ENCODE measurements at places on chromosomes 11 and 22. TPM values are rescaled to one million over a fixed set of nuclear protein-coding genes. Genes with fewer than 3 reads are reported as not detected.

GRCh38 chr22:22745225-22746060 is 101.0 kb downstream of the GGTLC2 start:
- DNase-seq, result no peak

The DERL3 gene
- 3.2 TPM for polyA plus RNA-seq

The DEPDC7 gene
- 8.6 TPM for polyA plus RNA-seq

GRCh38 chr22:31139866-31140716 is at the start of gene PLA2G3:
Gene PLA2G3 (minus strand): TSS chr22:31140508. CDS start chr22:31140354, 154 bp downstream.
- peak; percentile 46 for DNase-seq

- no peak for DNase-seq
Observed at GRCh38 chr11:1830004-1830321, 4.8 kb upstream of the SYT8 start.

- no peak for DNase-seq
Observed at GRCh38 chr11:43558556-43559127, 121.9 kb upstream of the HSD17B12 start.
